ENCODE measurements at places on chromosomes 11 and 22.

- DNase-seq, result no peak
Measured at GRCh38 chr11:85464283-85464682, 162.9 kb downstream of the DLG2 start.

GRCh38 chr11:100861212-100861611 is 174.1 kb downstream of the ARHGAP42 start:
- no peak for DNase-seq

DNA sequence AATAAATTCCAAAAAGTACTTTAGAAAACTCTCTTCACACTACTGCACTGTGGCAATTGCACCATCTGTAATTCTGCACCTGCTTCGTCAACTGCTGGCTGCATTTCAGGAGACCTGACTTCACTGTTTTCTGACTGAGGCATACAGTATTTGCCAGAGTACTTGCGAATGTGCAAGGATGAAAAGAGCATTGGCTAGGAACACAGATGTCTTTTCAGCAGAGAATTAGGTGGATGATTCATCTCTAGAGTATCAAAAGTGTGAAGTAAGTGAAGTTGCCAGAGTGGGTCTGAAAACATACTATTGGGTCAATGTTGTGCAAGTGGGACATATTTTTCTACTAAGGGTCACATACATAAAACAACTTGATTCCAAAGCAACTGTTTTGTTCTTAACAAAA is 427.5 kb upstream of the CCDC90B start:
- peak; percentile 17 for DNase-seq

- DNase-seq, result no peak
Measured at GRCh38 chr11:12636871-12637410, 37.3 kb upstream of the TEAD1 start.

- DNase-seq, result no peak
Measured at GRCh38 chr11:131378931-131379330, 8.5 kb downstream of the NTM start.

DNA sequence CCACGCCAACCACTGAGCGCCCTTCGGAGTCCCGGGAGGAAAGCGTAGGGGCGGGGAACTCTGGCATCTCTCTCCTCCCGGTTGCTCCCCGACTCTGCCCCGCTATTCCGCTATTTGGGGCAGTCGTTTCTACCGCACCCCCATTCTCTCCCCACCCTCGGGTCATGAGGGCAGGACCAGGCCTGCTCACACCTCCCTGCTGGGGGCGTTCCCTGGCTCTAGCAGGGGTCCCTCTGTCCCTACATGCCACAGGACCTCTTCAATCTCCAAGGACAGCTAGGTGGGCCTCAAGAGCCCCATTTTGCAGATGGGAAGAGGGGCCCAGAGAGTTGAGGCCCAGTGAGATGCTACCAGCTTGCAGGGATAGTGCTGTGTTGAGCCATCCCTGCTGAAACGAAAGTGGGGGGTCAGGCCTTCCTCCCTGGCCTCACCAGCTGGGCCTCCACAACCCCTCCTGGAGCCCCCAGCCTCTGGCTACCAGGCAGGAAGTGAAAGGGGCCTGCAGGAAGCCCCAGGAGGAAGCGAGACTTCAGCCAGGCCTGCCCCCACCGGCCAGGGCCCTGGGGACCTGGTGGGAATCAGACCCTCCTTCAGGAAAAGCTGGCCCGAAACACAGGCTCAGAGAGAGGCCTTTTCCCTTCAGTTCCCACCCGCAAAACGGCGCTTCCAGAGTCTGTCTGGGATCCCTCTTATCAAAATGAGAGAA is 5.5 kb upstream of the SHISA8 start:
- no peak for DNase-seq

- peak; percentile 16 for DNase-seq
Measured at GRCh38 chr11:36056160-36056751, 112.4 kb downstream of the LDLRAD3 start.

DNA sequence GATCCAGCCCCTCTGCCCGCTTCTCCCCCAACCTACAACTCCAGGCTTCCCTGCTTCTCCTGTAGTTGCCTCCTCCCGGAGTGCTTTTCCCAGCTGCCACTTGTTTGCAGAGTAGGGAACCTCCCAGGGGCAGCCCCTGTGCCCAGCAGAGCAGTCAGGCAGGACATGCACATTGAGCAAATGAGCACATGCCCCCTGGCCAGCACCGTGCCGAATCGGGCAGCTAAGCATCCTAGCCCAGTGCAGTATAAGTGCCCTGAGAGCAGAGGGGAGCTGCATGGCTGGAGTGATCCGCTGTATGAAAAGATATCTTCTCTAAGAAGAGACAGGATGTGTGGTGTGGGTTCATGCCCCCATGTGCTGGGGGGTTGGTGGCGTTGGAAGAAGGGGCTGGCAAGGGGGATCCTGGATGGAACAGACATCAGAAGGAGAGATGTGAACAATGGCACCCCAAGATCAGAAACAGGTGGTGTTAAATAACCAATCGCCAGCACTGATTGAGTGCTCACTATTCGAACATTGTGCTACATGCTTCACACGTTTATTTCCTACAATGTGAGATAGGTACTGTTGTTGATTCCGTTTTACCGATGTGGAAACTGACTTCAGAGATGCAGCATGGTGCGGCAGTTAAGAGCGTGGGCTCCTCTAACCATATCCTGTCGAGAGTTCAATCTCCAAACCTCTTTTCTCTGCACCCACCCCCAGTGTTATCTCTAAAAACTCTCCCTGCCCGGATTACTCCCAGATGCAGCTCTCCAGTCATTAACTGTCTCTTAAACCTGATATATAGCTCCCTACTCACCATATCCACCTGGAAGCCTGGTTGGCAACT is 1.2 kb downstream of the AIP start:
- DNase-seq, result no peak

GRCh38 chr11:23124996-23125395 is 264.7 kb upstream of the CCDC179 start:
- DNase-seq, result no peak
